ENCODE measurements at places on chromosomes 13 and 19.

- DNase-seq = no peak
These were observed 10.3 kb downstream of the ZNF787 start for GRCh38 chr19:56110515-56111448.

GRCh38 chr13:106466691-106467426 is 68.6 kb downstream of the EFNB2 start:
- no peak for DNase-seq

DNA sequence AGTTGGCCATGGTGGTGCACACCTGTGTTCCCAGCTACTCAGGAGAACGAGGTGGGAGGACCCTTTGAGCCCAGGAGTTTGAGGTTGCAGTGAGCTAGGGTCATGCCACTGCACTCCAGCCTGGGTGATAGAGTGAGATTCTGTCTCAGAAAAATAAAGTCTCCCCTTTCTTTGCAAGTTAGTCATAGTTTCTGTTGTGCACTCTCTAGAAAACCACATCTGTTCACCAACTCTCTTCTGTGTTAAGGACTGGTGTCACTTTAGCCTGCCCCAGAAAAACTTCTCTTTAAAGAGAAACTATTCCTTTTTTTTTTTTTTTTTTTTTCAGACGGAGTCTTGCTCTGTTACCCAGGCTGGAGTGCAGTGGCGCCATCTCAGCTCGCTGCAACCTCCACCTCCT is 4.9 kb upstream of the CHST8 start:
- no peak for DNase-seq

DNA sequence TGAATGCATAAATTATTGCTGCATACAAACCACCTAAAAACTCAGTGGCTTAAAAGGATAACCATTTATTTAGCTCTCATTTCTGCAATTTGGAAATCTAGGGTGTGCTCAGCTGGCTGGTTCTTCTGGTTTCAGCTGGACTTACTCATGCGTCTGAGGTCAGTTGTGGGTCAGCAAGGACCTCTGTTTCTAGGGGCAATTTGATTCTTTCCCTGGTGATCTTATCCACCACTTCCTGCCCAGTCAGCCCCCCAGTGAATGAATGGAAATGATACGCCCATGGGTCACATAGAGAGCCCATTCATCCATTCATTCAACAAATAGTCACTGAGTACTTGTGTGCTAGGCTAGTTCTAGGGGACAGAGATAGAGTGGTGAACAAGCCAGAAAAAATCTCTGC is 9.9 kb downstream of the FXYD5 start:
- peak; percentile 10 for DNase-seq

- DNase-seq = peak; percentile 51
These were observed 119.1 kb downstream of the SOX1 start for GRCh38 chr13:112186091-112186490.

- DNase-seq = no peak
These were observed 16.5 kb downstream of the LRRC4B start for GRCh38 chr19:50551715-50552187.

- DNase-seq = no peak
These were observed 17.4 kb upstream of the SDHAF1 start for GRCh38 chr19:35977446-35978222.

DNA sequence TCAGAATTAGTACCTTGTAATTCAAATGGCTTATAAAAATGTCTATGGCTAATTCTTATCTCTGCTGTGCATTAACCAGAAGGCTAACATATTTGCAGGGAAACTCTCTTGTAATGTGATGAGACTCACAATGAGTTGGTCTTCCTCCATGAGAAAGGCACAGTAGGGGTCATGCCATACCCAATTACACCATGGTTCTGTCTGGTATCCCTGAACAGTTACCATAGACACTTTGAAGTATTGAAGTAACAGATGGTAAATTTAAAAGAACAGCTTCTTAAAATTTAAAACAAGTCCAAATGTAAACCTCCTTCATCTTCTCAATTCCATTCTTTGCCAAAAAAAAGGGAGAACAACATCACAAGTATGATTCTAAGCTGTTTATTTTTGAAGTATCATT is 22.6 kb upstream of the SLAIN1 start:
- DNase-seq = no peak

- DNase-seq = no peak
These were observed at the start of gene SYCN for GRCh38 chr19:39203372-39204341. TSS of gene SYCN (minus strand) at chr19:39204263. CDS start at chr19:39204254, 9 bp downstream.

- DNase-seq = no peak
These were observed 1.4 kb upstream of the KHSRP start for GRCh38 chr19:6425732-6426620.

GRCh38 chr13:111175372-111175771 is 60.3 kb downstream of the ARHGEF7 start:
- DNase-seq = no peak

DNA sequence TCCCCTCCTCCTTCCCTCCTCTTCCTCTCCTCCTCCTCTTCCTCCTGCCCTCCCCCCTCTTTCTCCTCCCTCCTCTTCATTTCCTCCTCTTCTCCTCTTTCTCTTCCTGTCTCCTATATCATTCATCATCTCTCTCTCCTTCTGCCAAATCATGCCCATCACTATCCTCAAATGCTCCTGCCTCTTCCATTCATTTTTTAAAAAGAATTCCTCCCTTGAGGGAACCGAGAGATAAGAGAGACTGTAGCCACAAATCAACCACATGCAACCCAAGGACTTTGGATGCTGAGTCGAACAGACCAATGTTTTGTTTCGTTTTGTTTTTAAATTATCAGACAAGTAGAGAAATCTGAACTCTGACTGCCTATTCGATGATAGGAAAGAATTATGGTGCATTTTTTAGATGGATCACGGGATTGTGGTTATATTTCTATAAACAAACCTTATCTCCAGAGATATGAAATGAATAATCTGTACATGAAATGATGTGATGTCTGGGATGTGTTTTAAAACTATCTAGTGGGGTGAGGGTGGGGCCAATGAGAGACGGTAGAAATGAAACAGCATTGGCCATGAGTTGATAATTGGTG is 9.5 kb upstream of the ZNF541 start:
- no peak for DNase-seq

DNA sequence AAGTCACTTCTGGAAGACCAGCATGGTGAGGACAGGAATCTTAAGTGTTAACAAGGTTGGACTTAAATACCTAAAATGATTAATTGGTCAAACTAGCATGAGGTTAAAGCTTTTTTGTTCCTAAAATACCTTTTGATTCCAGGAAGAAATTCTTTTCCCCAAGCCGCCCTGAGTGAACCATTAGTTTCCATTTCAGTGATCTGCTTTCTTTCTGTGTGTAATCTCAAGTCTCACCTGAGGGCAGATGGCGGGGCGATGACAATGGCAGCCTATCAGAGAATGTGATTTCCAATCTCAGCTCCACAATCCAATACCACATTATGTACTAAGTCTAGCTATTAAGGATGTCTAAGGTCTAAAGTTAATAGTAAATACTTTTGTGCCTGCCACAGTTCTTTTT is 390.9 kb upstream of the SGCG start:
- no peak for DNase-seq

- no peak for DNase-seq
These were observed 417.1 kb downstream of the PCDH17 start for GRCh38 chr13:58048670-58049069.

- no peak for DNase-seq
These were observed 31.8 kb downstream of the DOCK9 start for GRCh38 chr13:98945863-98946605.

GRCh38 chr13:24308068-24308445 is 1.3 kb upstream of the C1QTNF9 start:
- DNase-seq = peak; percentile 57

DNA sequence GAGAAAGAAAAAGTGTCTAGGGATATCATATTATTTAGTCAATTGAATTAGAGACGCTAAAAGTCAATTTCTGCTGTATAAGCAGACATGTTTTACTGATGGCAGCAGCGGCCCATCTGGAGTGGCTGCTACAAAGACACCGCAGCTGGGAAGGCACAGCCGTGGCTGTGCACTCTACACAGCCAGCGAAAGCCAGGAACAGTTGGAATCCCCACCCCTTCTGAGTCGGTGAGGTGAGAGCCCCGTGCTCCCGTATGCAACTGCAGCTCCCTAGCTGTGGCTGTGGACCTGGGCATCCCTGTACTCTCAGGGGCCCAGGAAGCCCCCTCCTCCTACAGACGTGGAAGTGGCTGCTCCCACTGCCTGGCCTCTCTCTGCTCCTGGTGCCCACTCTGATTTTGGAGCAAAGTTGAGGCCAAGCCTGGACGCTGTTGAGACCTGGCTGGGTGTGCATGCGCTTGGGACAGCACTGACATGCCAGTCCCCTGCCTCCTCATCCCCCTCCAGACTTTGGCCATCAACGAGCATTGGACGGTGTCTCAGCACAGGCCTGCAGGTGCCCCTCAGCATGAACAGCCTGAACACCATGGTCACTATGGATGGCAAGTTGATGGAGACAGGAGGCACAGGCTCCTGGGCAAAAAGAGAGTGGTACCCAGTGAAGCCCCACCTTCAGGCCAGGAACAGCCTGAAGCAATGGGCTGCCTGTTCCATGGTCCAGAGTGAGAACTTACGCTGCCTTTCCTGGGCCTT is 944.0 kb upstream of the MIR17HG start:
- DNase-seq = no peak

GRCh38 chr13:88288326-88288725 is 617.2 kb downstream of the SLITRK5 start:
- no peak for DNase-seq

DNA sequence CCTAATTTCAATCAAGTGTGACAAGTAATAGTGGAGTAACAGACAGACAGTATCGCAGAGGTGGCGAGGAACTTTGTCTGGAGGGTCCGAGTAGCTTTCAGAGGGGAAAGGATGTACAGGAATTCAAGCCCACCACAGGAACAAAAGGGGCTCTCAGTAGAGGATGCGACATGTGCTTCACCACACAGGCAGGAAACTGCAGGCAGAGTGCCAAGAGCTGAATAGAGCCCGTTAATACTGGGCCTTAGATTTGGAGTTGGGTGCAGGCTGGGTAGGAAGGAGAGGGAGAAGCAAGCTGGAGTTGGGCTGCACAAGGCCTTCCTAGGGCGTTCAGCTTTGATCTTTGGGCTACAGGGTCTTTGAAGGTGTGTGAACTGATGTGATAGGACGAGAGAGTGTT is 1.2 kb downstream of the CCDC70 start:
- no peak for DNase-seq

- no peak for DNase-seq
These were observed 8.0 kb upstream of the GPC6 start for GRCh38 chr13:93218583-93218982.

- DNase-seq = peak; percentile 95
These were observed 500 bp downstream of the PGLS start for GRCh38 chr19:17511724-17512573.

GRCh38 chr13:71830323-71830722 is 36.7 kb downstream of the DACH1 start:
- no peak for DNase-seq

DNA sequence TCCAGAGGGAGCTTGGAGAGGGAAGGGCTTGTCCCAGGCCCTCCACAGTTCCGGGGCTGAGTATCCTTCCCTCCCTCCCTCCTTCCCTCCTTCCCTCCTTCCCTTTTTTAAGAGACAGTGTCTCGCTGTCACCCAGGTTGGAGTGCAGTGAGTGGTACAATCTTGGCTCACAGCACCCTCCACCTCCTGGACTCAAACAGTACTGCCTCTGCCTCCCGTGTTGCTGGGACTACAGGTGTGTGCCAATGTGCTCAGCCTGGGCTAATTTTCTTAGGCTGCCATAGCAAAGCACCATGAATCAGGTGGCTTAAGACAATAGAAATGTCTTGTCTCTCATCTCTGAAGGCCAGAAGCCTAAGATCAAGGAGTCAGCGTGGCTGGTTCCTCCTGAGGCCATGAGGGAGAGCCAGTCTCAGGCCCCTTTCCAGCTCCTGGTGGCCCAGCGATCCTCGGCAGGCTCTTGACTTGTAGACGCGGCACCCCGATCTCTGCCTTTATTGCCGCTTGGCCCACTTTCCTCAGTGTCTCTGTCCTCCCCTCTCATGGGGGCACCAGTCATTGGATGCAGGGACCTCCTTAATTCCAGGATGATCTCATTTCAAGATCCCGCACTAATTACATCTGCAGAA is 47.5 kb downstream of the CRTC1 start:
- DNase-seq = no peak

- no peak for DNase-seq
These were observed 21.8 kb upstream of the PNMA8B start for GRCh38 chr19:46517471-46517870.

DNA sequence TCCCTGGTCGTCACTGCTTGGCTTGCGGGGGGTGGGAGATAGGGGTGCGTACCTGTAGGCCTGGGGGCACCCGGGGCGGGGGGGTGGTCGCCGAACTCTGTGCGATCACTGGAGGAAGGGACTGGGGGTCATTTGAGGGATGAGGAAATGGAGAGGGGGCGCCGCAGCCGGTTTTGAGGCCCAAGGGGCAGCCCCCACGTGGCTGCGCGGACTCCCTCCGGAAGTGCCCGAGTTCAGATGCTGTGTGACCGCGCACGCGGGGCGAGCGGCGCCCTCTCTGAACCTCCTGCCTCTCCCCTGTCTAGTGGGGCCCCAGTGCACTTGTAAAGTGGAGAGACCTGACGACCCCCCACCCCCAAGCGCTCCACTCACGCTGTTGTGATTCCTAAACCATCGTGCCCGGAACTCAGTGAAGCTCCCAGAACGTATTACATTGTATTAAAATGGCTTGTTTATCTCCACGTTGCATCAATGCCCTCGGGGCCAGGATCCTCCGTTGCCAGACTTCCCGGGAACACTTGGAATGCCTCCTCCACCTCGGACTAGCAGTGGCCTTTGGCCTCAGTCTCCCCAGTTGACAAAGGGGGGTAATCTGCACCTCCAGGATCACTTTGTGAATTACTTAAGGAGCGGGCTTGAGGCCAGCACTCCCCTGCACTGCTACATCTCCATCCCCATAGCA is 3.0 kb upstream of the NANOS3 start:
- DNase-seq = no peak

GRCh38 chr13:25679159-25679558 is 307.4 kb downstream of the ATP8A2 start:
- no peak for DNase-seq

DNA sequence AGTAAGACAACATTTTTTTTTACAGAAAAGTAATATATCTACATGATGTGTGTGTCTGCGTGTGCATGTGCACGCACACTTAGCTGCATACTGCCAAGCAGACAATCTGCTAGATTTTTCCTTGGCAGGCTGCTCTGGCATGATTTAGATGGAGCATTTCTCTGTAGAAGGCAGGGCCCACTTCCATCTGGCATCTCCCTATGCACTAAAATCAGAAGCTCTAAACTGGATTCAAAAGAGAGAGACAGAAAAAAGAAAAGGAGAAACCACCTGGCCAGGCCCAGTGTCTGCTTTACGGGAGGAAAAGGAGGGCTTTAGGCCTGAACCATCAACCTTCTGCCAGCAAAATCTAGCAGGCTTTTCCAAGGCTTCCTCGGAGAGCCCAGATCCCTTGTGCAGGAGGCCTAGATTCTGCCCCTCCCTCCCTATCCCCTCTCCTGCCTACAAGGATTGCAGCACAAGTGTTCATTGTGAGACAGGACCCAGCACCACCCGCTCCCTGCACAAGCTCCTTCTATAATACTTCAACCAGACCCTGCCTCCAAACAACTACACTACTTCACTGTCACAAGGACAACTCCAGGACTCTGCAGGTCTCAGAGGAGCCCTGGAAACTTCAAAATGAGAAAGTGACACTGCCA is 99.3 kb downstream of the DOCK9 start:
- no peak for DNase-seq

- no peak for DNase-seq
These were observed 14.8 kb downstream of the PNPLA6 start for GRCh38 chr19:7550169-7550770.

- DNase-seq = no peak
These were observed 21.4 kb upstream of the IL17D start for GRCh38 chr13:20682061-20682460.

Data from sigmoid colon (tissue), 7 donors.